ENCODE measurements at places on chromosomes 7 and 10. TPM values are rescaled to one million over a fixed set of nuclear protein-coding genes. Genes with fewer than 3 reads are reported as not detected.

The EVX1 gene
- not detected for total RNA-seq

The GJC3 gene
- total RNA-seq = not detected

The AUTS2 gene
- total RNA-seq = 7.4 TPM

The VIPR2 gene
- not detected for total RNA-seq
